Heart right ventricle (tissue), 16 donors: ENCODE measurements at places on chromosomes 11 and 22. TPM values are rescaled to one million over a fixed set of nuclear protein-coding genes. Genes with fewer than 3 reads are reported as not detected.

The B3GAT1 gene
- not detected for total RNA-seq

The CTSC gene
- total RNA-seq, result 11.2 TPM

GRCh38 chr11:76665172-76665571 lies 5.4 kb downstream of the LRRC32 start:
- no peak for DNase-seq

DNA sequence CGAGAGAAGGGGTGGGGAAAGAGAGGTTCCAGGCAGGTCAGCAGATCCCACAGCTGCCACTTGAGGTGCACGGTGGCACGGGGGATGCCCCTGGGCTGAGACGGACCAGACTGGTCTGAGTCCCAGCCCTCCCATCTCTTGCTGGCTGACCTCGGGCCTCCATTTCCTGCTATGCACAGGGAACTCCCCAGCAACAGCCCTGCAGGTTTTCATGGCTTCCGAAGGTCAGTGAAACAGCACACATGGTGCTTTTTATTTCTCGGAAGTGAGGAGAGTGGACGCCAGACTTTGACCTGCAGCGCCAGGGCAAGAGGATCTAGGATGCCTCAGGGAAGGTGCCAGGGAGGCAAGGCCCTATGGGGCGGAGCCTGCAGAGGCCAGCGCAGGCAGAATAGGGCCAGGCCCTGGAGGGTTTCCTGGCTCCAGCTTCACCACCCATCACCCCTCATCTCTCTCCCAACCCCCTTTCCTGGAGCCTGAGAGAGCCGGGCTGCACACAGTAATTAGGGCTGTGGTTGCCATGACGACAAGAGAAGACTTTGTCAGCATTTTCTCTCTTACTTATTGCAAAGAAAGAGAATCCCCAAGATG lies 29.5 kb downstream of the SLC22A12 start:
- no peak for DNase-seq

GRCh38 chr11:27352781-27353180 lies 10.2 kb downstream of the CCDC34 start:
- DNase-seq, result no peak

GRCh38 chr22:19378344-19378674 lies 53.2 kb downstream of the HIRA start:
- DNase-seq, result no peak
